ENCODE measurements at places on chromosomes 6 and 20. TPM values are rescaled to one million over a fixed set of nuclear protein-coding genes. Genes with fewer than 3 reads are reported as not detected.

GRCh38 chr20:53142225-53143127, 170.3 kb downstream of the TSHZ2 start:
- DNase-seq = peak; percentile 18

- no peak for DNase-seq
Observed at GRCh38 chr6:98944598-98945081, 3.1 kb downstream of the FBXL4 start.

Gene FOXS1
- 6.0 TPM for polyA plus RNA-seq

Gene HDAC2
- polyA plus RNA-seq = 47.6 TPM

GRCh38 chr6:56027865-56028264, 152.5 kb upstream of the BMP5 start:
- no peak for DNase-seq

Gene HLA-DQA2
- not detected for polyA plus RNA-seq

DNA sequence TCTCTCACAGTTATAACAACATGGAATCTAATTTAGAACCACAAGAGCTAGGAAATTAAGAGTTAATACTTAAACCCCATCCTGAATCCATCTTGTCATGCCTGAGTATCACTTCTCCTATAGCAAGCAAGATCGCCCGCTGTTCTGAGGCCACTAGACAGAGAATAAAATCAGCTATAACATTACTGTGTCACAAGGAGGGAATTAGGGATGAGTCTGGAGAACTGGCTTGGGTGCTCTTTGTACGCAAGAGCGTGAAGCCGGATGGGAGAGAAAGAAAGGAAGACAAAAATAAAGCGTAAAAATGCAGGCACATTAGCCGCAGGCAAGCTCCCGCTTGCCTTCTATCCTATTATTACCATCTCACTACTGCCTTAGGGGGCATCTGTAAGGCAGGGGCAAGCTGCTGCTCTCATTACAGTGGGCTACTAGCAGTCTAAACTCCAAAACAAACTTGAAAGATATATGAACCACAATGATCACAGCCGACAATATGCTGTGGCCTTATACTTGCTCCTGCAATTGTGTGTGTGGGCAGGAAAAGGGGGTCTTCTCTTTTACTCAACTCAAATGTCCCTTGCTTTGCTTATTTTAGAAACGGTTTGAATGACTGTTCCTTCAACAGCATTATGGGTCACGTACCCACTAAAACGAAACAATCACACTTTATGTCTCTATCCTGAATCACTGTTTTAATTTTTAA, 81.9 kb downstream of the GJA10 start:
- no peak for DNase-seq

GRCh38 chr6:1535295-1535694, 74.4 kb upstream of the FOXC1 start:
- DNase-seq = no peak

Gene CDYL
- polyA plus RNA-seq = 10.2 TPM

- no peak for DNase-seq
Observed at GRCh38 chr20:43983904-43984361, 69.3 kb downstream of the TOX2 start.

- no peak for DNase-seq
Observed at GRCh38 chr6:104332364-104332763, 527.4 kb downstream of the HACE1 start.

Gene KCNQ5
- polyA plus RNA-seq = under 0.01 TPM

- peak; percentile 26 for DNase-seq
Observed at GRCh38 chr6:143026696-143027449, 33.8 kb upstream of the AIG1 start.

- no peak for DNase-seq
Observed at GRCh38 chr20:20435453-20435852, 67.5 kb downstream of the INSM1 start.
